Chondrocyte (in vitro differentiated cells): ENCODE measurements at places on chromosomes 1 and 21.

DNA sequence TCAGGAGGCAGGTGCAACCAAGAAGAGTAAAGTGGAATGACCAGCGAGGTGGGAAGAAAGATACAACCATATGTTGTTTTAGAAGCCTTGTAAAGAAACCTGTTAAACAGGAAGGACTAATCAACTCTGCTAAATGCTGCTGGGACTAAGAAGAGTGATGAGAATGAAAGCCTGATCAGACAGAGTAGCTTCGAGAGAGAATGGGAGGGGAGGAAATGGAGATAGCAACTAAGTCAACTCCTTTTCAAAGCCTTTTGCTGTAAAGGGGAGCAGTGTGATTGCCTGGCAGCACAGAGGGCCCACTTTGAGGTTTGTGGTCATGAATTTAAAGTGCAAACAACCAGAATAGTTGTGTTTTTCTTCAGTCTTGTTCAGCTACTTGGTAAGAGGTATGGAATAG, 31.4 kb downstream of the SLC30A7 start:
- no peak for DNase-seq

GRCh38 chr1:206506405-206507283, 687 bp upstream of the RASSF5 start:
- DNase-seq, result peak; percentile 58

- DNase-seq, result no peak
Measured at GRCh38 chr1:116556289-116557006, 14.4 kb downstream of the CD58 start.

DNA sequence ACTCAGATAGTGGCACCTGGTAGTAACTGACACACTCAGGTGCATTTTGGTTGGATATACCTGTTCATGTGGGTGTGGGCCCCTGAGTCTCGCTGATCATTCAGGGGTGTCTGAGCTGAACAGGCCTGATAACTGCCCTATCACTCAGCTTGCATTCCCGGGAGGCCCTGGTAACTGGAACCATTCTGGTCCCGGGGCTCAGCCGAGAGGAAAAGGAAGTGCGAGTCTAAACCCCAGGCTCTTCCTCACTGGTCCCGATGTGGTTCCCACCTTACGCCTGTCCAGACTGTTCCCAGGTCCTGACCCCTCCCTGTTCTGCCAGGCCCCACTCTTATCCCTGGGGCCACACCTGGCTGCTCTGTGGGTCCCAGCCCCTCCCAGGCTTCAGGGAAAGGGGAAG, 11.7 kb upstream of the CDK18 start:
- no peak for DNase-seq

GRCh38 chr21:26055010-26055409, 115.6 kb downstream of the APP start:
- DNase-seq, result no peak

DNA sequence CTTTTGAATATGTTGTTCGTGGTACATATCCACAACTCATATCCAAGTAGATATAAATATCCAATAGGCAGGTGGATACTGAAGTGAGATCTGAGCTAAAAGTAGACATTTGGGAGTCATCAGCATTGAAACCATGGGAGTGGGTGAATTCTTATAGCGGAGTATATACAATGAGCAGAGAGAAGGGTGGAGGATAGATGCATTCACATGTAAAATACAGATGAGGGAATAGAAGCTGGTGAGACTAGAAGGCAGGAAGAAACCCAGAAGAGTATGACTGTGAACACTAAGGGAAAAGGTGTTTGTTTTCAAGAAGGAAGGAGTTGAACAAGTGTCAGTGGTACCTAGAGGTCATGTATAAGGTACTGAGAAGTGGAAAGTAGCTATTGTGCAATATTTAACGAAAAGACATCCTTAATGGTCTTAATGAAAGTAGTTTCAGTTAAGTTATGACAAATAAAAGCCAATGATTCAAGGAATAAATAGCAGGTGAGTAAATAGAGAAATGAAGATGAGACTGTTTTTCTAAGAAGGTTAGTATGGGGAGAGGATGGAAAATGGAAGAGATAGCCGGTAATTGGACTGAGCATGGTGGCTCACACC, 181.6 kb upstream of the CACYBP start:
- no peak for DNase-seq
